CD4-positive, alpha-beta T cell treated with Interleukin-17A for 4 hours (primary cell): ENCODE measurements at places on chromosomes 2 and 18.

GRCh38 chr2:18435426-18436037, 124.9 kb downstream of the RDH14 start:
- peak; percentile 12 for DNase-seq

DNA sequence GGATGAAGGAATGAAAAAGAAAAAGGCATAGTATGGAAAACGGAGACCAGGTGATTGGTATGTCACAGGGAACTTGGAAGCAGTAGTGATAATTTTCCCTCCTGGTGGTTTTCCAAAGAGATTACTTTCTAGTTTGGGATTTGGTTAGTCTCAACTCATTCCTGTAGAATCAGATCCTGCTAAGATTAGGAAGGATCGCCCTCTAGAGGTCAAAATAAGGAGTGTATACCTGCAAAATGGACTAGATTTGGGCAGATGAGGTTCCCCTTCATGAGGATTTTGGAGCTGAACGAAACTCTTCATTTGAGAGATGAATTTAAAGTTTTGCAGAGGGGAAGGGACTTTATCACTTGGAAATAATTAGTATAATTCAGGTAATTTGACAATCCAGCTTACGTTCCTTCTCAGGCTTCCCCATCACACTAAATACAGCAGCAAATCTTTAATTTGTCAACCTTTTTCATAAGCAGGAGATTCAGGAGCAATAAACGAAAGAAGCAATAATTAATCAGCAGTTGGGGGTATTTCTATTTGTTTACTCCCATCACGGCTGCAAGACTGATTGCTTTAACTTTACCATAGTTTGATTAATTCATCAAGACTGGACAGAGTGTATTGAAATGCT, 65.2 kb downstream of the CCDC195 start:
- peak; percentile 8 for DNase-seq

- no peak for DNase-seq
Observed at GRCh38 chr2:212596688-212597087, 58.1 kb upstream of the ERBB4 start.

DNA sequence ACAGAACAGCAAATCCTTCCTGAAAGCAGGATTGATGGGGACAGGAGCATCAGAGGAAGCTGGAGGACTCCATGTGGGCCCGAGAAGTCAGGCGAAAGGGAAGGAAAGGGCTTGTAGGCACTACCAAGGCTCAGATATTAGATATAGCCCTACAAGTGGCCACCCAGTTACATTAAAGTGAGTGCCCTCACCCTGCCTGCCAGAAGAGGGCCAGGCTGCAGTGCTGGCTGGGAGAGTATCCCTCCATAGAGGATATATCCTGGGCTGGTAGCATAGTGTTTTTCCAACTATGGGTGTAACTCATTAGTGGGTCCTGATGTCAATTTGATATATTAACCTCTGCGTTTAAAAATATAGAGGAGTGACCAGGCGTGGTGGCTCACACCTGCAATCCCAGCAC, 285.2 kb downstream of the MYCN start:
- no peak for DNase-seq

- no peak for DNase-seq
Observed at GRCh38 chr2:109523121-109523520, 90.6 kb downstream of the SEPTIN10 start.

DNA sequence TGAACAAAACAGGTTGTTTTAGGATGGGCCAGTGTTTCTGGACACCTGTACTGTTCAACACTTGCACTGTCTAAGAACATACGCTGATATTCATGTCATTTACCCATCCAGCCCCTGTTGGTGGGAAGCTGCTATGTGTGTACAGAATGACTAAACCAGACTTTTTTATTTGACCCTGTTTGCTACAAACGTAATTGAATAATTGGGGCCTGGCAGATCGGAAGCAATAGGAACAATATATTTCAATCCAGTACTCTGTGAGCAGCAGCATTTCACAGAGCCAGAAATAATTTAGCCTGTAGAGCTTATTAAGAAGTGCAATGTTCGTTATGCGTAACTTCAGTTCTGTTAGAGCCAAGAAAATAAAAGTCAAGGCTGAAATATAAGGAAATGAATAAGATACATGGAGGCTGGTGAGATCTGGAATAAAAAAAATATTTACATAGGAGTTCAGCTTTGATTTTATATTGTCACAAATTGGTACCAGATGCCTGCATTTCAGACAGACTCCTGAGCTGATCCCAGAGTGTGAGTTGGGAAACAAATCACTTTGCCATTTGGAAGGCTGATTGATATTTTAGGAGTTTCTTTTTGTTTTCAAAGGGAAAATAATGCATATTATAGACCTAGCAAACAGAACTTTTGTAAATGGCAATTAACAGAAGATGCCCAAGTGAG, 19.7 kb downstream of the CABLES1 start:
- no peak for DNase-seq

- DNase-seq, result no peak
Observed at GRCh38 chr2:134107402-134107801, 146.5 kb upstream of the MGAT5 start.

DNA sequence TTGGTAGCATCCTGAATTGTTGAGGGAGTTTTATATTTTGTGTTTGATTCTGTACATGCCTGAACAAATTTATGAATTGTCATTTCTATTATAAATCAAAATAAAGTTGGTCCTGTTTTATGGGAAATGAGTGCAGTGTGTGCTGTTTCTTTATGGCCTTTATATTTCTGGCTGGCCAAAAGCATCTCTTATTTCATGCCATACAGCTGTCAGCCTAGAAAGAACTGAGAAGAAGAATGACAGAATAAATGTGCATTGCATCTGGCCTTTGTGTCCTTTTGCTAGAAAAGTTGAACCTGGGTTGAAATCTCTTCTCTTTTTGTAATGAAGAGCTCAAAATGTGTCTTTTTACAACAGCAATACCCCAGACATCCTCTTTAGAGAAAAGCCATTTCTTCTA, 474.7 kb upstream of the LRATD1 start:
- no peak for DNase-seq

GRCh38 chr2:37782721-37783371, 111.4 kb upstream of the CDC42EP3 start:
- DNase-seq, result no peak

GRCh38 chr2:65370387-65371073, 61.9 kb downstream of the SPRED2 start:
- no peak for DNase-seq

GRCh38 chr2:23404426-23404825, 19.4 kb downstream of the KLHL29 start:
- DNase-seq, result peak; percentile 29

DNA sequence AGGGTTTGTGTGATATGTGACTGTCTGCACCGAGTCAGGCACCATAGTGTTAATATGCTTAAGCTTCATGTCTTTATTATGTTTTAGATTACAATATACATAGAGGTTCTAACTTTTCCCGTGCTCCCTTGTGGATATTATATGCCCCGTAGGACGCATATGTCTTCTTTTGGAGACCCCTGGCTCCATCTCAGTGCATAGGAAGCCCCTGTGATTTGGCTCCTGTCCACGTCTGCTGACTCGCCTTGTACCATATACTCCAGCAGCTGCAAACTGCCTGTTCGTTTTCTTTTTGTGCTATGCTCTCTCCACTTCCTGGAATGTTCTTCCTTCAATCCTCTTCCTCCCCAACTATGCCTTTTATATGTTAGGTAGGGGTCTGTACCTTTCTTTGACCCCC, 110.9 kb downstream of the PTRHD1 start:
- no peak for DNase-seq

GRCh38 chr2:187055463-187055862, 206.5 kb upstream of the ZSWIM2 start:
- no peak for DNase-seq

DNA sequence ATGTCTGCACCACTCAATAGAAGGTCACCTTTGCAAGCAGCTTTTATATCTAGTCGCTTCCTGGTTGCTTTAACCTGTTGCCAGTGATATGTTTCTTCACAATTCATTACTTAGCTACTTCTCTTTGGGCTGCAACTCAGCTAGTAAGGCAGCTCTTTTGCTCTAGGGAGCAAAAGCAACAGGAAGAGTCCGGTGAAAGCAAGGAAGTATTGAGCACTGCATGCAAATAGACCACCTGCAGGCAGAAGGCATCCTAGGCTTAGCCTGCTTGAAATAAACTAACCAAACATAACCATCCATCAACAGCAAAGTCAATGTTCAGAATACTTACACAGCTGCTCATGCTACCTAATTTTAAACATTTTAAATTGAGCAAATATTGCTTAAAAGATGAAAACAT, 529.2 kb upstream of the LINC00305 start:
- DNase-seq, result no peak

DNA sequence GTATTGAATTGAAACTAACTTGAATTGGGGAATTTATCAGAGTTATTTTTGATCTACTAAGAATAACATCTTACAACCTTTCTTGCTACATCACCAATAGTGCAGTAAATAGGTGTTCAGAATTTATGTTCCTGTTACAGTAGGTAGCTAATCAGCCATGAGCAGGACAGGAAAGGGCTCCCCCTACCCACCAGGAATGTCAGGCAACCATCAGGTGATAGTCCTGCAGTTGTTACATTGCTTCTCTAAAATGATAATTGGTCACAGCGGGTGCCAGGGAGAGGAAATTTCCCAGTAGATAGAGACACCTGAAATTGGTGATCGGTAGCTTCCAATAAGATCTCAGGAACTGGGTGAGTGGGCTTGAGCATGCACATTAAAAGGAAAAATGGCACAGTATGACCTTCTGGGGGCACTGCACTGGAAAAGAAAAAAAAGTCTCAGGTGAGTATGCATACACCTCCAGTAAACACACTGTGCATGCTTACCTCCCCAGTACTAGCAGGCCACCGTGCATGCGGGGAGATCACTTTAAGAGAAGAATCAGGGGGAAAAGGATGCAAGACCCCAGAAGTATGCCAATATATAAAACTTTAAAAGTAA, 1092.0 kb upstream of the LRRTM1 start:
- DNase-seq, result no peak

- DNase-seq, result no peak
Observed at GRCh38 chr2:30348825-30349224, 98.2 kb upstream of the LCLAT1 start.

DNA sequence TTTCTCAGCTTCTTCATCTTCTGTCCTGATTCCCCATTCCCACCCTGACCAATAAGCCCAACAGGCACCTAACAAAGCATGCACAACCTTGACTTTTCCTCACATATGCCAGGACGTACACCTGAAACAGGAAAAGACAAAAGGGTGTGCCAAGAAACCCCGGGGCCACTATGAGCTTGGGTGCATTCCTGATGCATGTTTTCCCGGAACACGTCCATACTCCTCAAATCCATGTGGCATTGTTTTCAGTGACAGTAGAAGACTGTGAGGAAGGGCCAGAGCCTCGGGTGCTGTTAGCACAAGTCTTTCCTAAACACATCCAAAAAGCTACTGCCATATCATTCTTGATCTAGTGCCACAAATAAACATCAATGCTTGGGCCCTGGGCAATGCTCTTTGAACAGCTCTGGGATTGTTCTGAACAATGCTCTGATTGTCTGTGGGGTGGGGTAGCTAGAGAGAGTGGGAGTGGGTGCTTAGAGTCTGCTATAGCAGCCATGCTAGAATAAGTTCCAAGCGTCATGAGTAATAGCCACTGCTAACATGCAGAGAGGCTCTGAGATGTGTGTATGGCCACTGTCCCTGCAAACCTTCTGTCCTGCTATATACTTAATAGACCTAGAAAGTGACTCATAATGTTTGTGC, 181.7 kb upstream of the CRIM1 start:
- no peak for DNase-seq

DNA sequence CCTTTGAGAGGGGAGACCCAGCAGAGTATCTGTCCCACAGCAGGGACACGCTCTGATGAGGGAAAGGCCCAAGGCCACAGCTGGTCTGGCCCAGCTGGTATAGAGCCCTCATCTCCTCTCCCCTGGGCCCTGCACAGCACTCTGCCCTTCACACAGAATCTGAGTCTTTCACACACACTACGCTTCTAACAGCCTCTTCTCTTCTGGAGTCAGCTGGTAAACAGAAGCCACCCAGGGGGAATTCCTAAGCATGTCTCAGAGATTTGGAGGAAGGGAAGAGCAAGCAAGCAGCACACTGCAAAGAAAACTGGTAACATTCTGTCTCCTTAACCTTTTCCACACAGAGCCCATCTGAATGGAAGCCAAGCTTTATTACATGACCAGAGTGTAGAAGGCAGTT, 121.1 kb upstream of the ACAA2 start:
- DNase-seq, result no peak

DNA sequence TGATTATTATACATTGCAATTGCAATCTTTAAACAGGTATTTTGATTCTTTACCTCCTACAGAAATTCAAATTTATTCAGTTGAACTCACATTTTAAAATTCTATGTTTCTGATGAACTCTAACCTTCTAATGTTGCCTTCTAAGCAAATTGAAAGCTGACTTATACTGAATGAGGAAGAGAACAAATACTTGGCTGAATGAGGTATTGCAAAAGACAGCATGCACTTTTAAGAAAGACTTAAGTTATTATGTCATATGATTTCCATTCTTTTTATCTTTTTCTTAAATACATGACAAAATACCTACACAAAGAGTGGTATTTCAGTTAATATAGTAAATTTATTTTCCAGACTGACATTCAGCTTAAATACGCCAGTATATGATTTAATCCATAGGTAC, 64.7 kb downstream of the FAM228A start:
- no peak for DNase-seq

DNA sequence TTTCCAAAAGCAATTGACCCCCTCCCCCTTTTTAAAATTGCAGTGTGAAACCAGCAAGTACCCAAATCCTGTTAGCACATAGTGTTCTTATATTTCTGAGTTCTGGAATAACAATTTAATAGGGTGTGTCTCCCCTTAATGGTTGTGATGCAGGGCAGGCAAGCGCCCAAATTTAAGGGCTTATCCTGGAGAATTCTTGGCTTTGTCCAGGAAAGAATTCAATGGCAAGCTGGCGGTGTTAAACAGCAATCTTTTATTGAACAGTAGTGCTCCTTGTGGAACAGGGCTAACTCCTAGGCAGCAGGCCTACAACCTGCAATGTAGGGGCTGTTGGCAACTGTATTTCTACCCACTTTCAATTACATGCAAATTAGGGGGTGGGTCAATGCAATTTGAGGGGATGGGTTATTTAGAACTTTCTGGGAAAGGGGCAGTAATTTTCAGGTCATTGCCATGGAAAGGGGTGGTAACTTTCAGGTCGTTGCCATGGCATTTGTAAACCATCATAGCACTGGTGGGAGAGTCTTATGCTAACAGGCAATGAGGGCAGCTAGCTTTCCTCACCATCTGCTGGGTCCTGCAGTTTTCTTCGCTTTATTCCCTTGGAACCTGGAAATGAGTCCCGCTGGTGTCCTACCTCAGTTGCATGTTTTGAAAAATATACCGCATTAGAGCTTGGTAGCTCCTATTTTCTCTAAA, 149.0 kb upstream of the KCTD1 start:
- no peak for DNase-seq

GRCh38 chr2:195600778-195601177, 56.2 kb upstream of the SLC39A10 start:
- DNase-seq, result no peak
